Activated effector memory CD4-positive, alpha-beta T cell treated with anti-CD3 and anti-CD28 coated beads, Interleukin-2, amount 50 U/mL, for 16 hours (primary cell): ENCODE measurements at places on chromosomes 16 and 17.

- DNase-seq = no peak
Observed at GRCh38 chr16:14310519-14310991, 239.4 kb downstream of the MRTFB start.

DNA sequence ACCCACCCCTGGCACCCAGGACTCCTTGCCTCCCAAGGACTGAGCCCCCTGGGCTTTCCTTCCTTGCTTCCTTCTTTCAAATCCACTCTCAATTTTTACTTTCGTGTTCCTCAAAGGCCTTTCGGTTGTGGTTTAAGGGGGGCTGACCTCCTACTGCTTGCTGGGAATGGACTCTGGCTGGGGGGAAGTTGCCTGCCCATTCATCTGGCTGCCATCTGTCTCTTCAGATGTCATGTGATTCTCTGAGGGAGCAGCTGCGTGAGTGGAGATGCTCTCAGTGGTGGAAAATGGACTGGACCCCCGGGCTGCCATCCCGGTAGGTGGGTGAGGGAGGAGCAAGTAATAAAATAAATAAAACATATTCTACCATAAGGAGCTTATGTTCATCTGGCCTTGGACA, 93.8 kb upstream of the RPRML start:
- DNase-seq = no peak

DNA sequence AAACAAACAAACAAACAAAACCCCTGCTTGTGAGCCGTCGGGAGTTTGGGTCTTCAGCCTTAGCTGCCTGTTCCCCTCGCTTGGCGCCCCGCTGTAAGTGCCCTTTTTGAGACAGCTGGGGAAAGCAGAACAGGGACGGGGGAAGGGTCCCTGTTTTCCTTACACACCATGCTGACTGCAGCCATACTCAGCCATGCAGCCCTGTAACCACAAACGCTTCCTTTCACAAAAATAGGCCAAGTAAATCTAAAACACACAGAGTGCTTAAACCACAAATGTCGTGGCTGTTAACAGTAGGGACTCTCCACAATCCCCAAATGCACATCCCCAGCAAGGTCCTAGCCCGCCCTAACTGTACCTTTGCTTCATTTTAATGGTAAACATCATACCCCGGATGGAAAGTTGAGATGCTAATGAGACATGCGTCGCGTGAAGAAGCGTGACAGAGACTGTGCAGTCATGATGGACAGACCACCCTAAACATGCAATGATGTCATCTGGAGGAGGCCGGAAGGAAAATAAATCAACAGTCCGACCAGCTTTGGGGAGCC, 129.9 kb downstream of the MGAT5B start:
- peak; percentile 72 for DNase-seq

GRCh38 chr17:2925011-2925410, 128.8 kb downstream of the RAP1GAP2 start:
- DNase-seq = no peak

GRCh38 chr17:82497483-82498405, 21.8 kb upstream of the FOXK2 start:
- peak; percentile 80 for DNase-seq

DNA sequence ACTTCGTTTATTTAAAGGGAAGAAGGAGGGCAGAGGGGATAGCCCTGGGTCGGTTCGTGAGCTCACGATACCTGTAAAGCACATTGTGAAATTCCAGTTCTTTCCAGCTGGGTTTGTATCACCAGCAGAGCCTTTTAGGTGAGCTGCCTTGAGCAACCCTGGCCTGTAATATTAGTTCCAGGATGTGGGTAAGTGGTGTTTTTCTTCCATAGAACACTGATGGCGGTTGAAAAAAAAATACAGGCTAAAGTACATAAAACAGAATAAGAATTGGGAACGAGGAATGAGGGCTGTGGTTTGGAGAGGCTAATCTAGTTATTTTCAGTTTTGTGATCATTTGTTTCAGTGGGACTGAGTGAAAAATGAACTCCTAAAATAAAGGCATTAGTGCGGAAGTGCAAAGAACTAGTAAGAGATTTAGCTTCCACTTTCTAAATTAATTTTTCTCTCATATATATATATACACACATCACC, 20.6 kb downstream of the HS3ST3B1 start:
- peak; percentile 42 for DNase-seq

DNA sequence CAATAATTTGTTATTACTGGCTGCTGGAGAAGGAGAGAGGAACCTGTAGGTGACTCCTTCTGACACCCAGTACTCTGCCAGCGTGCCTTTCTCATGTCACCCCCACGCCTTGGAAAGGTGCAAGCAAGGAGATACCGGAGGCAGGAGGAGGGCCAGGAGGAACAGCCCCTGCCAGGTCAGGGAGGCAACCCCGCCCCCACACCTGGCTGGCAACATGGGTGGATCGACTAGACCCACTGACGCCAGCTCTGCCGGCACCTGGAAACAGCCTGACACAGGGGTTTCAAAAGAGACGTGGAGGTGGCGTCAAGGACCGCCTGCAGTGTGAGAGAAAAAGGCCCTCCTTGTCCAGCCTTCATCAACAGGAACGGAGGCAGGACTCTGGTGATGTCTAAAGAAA, 62.3 kb downstream of the CYB5B start:
- DNase-seq = no peak

DNA sequence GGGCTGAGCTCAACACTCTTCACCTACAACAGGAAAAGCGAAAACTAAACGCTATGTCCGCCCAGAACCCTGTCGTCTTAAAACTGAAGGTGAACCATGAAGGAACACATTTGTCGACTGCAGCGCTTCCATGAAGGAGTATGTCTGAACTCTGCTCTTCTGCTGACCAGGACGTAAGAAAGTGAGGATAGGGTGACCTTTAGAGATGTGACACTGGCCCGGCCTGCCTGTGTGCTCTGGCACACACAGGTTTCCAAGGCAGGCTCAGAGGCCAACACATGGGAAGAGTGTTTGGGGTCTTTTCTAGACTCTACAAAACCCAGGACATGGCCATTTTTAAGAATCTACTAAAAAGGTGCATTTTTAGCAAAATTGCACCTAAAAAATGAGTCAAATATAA, 21.1 kb downstream of the MARF1 start:
- no peak for DNase-seq

DNA sequence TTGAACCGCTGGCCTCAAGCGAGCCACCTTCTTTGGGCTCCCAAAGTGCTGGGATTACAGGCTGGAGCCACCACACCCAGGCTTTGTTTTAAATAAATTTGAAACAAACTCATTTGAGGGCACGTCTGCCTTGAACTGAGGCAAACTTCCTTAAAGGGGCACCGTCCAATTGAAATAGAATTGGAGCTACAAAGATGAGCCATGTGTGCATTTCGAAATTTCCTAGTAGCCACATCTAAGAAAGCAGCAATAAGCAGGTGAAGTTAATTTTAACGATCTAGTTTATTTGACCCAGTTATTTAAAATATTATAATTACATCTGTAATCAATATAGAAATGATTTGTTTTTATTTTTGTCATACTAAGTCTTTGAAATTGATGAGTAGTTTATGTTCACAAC, 755 bp upstream of the C16orf89 start:
- no peak for DNase-seq

GRCh38 chr17:58446086-58446485, 28.8 kb upstream of the RNF43 start:
- no peak for DNase-seq

- DNase-seq = peak; percentile 43
Observed at GRCh38 chr16:29719063-29719462, 26.7 kb downstream of the C16orf54 start.

DNA sequence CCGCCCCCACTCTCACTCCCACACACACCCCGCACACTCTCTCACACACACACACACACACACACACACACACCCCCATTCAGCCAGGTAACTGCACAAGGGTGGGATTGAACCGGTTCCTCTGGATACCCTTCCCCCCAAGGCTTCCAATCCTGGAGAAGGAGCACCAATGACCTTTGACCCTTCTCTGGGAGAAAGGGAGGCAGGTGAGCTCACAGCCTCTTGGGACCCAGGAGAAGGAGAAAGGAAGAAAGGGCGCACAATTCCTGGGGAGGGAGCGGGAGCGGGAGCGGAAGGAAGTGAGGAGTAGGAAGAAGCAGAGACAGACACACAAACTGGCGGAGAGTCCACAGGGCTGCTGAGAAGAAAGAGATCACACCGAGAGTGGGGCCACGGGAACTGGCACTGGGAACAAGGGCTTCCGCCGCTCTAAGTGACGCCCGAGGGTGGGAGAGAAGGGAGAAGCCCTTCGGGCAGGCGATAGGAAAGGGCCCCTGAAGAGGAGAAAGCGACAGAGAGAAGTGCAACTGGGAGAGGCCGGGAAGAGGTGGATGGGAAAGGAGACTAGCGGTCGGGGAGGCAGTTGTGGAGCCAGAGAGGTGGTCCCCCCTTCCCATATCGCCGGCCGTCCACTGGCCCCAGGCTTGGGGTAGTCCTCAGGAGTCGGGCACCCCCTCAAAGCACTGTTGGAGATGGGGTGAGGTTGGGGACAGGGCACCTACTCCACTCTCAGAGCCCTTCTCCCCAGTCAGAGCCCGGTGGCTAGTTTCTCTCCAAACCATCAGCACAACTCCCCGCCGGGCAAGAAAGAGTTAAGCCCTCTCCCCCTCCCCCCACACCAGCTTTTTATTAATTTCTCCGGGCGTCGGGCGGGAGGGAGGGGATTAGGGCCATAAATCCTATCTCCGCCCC, 1.3 kb downstream of the SAMD14 start:
- no peak for DNase-seq
